ENCODE measurements at places on chromosomes 11 and 22.

DNA sequence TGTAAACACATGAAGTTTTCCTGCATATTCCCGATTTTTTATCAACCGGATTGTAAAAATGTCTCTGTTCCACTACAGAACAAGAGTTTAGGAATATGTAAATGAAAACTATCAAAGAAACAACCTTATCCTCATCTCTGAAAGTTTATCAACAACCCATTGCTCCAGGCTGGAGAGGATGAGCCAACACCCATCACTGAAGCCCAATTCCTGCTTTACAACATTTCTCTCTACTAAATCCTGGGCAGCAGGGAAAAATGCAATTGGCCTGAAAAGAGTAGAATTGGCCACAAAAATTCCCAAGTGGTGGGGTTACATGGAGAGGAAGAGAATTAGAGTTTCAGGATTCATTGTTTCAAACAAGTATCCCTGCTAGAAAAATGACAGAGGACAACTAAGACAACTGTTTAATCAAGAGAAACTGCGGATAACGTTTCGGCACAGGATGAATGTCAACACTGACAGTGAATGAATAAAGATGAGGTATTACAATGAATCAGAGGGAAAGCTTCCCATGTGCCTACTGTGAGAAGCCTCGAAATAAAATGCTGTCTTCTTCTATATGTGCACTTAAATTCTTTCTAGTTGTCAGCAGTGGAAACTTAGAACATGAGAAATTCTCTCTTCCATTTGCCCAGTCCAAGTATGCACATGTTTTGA is 317.3 kb upstream of the ANO3 start:
- no peak for DNase-seq

- no peak for DNase-seq
These were observed 16.3 kb upstream of the RASL10A start for GRCh38 chr22:29331658-29332300.

DNA sequence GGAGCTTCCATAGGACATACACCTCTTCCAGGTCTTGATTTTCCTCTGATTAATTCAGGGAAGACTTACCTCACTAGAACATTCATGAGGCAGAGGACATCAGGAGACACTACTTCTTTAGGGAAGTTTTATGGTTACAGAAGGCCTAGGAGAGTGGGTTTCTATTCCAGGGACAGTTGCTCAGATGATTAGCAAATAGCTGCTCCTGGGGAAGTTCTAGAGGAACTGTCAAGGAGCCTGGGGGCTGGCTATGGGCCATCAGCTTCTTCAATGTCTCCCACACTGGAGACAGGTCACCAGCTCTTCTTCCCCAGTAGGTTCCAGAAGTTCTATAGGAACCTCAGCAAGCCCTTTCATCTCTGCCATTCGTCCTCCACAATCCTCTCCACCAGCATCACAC is 11.5 kb upstream of the OR10A5 start:
- no peak for DNase-seq

DNA sequence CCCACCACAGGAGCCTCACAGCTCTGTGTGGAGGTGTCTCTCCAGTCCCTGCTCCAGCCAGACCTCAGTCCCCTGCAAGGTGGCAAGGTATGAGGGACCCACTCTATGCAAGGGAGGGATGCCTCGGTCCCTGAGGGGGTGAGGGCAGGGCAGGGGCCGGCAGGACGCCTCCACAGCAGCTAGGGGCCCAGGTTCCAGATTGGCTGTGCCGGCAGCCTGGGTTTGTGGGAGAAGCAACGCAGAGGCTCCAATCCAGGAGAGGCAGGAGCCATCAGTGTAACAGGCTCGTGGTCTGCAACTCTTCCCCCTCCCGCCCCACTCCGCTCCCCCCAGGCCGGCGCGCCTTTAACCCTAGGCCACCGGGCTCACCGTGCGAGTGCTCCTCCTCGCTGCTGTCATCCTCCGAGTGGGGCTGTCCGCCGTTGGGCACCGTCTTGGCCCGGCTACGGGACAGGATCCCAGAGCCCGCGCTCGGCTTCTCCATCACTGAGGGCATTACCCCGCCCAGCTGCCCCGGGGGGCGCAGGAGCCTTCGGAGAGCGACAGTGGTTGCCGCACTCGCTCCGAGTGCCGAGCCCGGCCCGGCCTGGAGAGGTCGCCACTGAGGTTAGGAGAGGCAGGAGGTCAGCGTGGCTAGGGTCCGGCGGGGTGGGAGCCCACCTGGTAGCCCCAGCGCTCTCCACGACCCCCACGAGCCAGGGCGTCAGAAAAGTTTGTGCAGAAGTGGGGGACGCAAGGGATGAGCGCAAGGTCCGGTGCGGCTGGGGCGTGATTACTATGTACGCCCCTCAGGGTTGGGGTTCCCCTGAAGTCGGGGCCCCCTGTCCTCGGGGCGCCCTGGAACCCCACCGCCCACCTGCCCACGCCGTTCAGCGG is 765 bp downstream of the RCOR2 start:
- no peak for DNase-seq

GRCh38 chr11:82288471-82288870 is 445.2 kb downstream of the FAM181B start:
- no peak for DNase-seq

GRCh38 chr22:26970809-26971394 is 313.5 kb downstream of the MIAT start:
- DNase-seq, result no peak

DNA sequence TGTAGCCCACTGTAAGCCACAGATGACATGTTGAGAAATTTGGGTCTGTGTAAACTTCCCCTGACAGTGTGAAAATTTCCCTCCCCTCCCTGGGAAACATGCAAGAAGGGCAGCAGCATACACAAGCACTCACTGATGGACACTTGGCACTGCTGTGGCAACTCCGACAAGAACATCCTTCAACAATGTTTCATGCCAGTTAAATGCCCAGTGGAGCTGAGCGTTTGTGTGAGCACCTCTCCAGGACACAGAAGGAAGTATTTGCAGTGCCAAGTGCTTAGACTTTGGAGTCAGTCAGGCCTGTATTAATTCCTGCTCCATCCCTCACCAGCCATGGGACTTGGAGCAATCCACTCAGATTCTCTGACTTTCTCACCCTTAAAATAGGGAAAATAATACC is 17.7 kb downstream of the C11orf87 start:
- no peak for DNase-seq

GRCh38 chr11:123547180-123547579 is 107.2 kb downstream of the SCN3B start:
- no peak for DNase-seq

- DNase-seq, result no peak
These were observed 81.4 kb downstream of the TRIM29 start for GRCh38 chr11:120056301-120057027.

DNA sequence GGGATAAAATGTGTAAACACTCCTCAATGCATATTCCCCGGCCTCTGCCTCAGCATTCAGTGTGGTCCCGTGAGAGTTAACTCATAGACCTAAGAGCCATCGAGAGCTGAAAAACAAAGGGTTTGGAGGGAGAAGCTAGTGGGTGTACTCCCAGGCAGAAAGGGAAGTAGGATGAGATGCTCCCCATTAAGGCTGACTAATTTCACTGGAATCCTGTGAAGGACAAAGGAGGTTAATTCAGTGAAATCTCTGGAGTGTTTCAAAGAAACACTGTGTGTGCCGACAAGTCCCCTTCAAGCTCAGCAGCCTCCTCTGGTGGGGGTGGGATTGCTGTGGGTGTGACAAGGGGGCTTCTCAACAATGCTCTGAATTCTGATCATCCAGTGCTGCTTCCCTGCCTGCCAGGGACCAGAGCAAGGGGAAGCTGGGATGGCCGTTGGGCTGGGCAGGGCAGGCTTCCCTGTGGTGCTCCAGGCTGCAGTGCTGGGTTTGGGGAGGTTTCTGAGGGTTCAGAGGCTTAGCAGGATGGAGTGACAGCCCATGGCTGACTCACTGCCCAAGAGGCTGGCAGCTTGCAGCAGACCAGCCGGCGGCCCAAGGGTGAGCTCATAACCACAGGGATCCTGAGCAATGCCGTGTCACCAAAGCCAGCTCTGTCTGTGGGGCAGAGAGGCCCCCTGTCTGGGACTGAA is 61.4 kb upstream of the BMAL1 start:
- DNase-seq, result peak; percentile 96

DNA sequence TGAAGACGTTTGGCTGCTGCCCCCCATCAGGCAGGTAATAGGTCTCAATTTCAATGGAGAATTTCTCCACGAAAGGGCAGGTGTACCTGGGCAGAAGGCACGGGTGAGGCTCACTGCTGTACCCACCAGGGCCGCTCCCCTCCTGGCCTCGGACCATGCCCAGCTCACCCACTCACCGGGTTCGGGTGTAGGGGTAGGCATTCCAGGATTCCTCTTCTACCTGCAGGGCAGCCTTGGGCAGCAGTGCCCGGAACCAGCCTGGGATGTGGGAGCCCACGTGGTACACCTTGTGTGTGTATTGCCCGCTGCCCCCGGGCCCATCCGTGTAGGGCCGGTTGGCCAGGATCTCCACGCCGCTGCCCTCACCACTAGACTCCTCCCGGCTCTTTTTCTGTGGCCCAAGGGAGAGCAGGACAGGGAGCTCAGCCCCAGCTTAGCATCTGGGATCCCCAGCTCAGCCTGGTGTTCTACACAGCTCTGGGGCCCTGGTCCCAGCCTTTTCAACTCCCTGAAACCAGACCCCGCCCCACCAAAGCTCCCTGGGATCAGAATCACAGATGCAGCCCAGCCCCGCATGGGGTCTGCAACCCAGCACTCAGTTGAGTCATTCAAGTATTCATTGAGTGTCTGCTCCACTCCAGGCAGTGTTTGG is 2.7 kb downstream of the PITPNM1 start:
- DNase-seq, result no peak

DNA sequence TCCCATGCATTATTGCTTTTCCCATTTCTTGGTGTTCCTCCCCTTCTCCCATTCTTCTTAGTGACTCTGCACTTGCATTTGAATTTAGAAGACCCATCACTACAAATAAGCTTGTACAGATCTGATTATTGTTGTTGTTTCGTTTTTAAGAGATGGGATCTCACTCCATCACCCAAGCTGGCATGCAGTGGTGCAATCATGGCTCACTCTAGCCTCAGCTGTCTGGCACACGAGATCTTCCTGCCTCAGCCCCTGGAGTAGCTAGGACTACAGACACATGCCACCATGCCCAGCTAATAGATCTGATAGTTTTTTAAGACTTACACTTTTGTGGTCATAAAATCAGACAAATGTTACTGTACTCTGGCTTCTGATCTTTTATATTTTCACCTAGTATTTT is 252.1 kb downstream of the DDX10 start:
- DNase-seq, result no peak

DNA sequence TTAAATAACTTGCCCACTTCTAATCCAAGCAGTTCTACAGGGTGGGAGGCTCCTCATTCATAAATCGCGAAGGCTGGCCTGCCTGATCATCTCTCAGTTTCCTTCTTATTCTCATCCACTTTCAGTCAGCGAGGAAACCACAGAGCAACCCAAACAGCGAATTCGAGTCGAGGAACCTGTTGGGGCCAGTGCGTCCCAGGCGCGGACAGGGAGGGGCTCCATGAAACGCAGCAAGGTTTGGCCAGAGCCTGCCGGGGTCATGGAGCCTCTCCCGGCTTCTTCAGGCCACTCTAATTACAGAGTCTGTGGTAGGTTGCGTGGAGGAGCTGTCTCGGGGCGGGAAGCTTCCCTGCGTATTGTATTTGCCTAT is 741 bp upstream of the NAV2 start:
- no peak for DNase-seq

DNA sequence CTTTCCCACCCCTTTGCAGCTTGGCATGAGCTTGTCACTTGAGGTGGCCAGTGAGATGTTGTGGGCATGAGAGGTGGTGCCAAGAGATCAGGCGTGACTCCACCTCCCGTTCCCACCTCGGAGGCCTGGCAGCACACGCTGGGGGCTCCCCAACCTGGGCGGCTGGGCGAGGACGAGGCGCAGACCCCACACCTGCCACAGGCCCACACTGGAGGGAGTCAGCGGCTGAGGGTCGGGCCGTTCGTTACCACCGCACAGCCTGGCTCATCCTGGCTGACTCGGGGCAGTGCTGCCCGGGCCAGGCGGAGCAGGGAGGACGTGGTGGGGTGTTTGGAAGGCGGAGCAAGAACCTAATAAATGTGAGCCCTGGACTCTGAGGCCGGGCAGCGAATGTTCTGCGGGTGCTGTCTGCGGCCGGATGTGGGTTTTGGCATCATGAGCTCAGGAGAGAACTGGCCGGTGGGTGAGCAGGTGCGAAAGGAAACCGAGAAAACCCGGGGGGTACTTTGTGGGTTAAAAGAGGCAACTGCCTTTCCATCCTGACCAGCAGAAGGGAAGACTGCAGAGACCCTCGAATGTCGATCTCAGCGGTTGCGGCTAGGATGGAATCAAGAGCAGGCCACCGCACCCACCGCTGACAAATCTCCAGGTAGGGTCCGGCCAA is 10.2 kb upstream of the IFITM3 start:
- DNase-seq, result no peak

GRCh38 chr11:72637198-72637597 is 37.0 kb downstream of the PDE2A start:
- no peak for DNase-seq

DNA sequence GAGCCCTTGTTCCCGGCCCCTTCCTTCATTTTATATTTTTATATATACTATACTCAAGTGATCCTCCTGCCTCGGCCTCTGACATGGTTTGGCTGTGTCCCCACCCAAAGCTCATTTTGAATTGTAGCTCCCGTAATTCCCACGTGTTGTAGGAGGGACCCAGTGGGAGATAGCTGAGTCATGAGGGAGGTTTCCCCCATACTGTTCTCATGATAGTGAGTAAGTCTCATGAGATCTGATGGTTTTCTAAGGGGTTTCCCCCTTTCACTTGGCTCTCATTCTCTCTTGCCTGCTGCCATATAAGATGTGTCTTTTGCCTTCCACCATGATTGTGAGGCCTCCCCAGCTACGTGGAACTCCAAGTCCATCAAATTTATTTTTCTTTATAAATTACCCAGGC is 7.2 kb upstream of the ZNF280A start:
- no peak for DNase-seq

GRCh38 chr22:49793871-49794270 is 33.8 kb downstream of the BRD1 start:
- no peak for DNase-seq

- DNase-seq, result no peak
These were observed 606.8 kb downstream of the NTM start for GRCh38 chr11:131977231-131977630.

DNA sequence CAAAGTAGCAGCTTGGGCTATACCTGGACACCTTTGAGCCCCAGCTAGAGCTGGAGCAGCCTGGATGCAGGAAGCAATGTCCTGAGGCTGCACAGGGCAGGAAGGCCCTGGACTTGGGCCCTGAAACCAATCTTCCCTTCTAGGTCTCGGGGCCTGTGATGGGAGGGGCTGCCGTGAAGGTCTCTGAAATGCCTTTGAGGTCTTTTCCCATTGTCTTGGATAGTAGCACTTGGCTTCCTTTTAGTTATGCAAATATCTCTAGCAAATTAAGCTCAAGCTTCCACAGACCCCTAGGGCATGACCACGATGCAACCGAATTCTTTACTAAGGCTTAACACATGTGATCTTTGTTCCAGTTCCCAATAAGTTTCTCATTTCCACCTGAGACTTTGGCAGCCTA is 40.0 kb downstream of the LINC01488 start:
- DNase-seq, result no peak

DNA sequence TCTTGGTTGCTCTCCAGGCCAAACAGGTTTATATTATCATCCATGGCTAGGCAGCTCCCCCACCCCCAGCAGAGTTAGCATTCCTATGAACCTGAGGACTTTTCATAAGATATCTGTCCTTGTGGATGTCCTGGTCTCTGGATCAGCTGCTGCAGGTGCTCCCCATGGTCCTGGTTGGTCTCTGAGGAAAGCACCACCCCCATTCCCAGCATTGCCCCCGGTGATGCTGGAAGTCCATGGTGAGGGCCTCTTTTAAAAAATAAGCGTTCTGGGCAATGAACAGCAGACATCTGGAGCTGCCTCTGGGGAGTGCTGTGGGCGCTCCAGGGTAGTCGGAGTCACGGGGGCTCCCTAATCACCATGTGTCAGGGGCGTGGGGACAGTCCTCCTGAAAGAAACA is 26.6 kb downstream of the DKK3 start:
- no peak for DNase-seq
